ENCODE measurements at places on chromosomes 3 and 15.

GRCh38 chr15:62969442-62970089, 73.0 kb upstream of the TPM1 start:
- no peak for DNase-seq

- no peak for DNase-seq
Measured at GRCh38 chr3:26556637-26557036, 65.9 kb upstream of the LRRC3B start.

- DNase-seq, result no peak
Measured at GRCh38 chr3:114375608-114376421, 82.0 kb downstream of the TIGIT start.

DNA sequence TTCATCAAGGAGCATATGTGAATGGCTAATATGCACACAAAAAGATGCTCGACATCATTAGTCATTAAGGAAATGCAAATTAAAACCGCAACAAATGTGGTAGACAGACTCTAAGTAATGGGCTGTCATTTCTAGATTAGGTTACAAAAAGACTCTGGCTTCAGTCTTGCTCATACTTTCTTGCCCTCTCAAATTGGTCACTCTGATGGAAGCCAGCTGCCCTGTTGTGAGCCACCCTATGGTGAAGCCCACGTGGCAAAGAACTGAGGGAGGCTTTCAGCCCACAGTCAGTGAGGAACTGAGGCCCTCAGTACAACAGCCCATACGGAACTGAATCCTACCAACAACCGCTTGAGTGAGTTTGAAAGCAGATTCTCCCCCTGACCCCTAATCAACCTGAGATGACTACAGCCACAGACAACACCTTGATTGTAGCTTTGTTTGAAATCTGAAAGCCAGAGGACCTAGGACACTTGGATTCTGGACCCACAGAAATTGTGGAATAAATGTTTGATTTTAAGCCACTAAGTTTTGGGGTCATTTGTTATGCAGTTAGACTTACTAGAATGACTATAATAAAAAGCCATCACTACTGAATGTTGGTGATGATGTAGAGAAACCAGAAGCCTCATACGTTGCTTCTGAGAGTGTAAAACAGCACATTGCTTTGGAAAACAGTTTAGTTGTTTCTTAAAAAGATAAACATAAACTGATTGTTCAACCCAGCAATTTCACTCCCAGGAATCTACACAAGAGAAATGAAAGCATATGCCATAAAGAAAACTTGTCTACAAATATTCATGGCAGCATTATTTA, 45.7 kb downstream of the EHHADH start:
- no peak for DNase-seq

GRCh38 chr15:82178061-82178460, 84.5 kb downstream of the EFL1 start:
- no peak for DNase-seq

GRCh38 chr3:50117120-50117519, 28.4 kb downstream of the RBM5 start:
- DNase-seq, result no peak

DNA sequence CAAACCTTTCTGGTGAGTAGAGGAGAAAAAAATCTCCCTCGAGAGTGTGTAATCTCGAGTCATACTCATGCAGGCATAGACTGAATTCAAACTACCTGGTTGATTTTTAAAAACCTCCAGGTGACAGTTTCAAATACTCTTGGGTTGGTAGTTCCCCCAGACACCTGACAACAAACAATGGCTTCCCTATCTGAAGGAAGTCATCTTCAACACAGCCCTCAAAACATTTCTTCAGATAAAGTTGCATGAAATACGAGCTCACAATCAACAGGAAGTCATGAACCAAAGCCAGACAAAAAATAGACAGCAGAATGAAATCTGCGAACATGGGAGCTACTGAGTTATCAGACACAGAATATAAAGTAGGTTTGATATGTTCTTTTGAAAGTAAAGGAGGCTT, 112.8 kb downstream of the ST8SIA2 start:
- DNase-seq, result no peak

GRCh38 chr3:65545429-65545828, 493.3 kb downstream of the MAGI1 start:
- no peak for DNase-seq

- no peak for DNase-seq
Measured at GRCh38 chr15:101556273-101556672, 66.8 kb upstream of the PCSK6 start.

DNA sequence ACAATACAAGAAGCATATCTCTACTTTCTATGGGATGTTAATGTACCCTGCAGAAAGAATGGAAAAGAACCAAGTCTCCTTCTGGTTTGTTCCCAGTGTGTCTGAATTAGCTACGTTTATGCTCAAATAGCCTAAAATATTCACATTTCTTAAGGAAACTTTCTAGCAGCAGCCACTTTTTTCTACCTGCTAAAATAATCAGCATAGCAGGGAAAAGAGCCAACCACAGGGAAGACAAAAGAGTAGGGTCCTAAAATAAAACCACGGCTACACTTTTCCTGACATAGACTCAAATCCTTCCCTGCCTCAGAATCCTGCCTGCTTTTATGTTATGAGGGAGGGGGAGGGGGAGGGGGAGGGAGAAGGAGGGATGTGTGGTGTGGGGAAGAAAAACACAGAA, 136.7 kb downstream of the GBE1 start:
- DNase-seq, result no peak

DNA sequence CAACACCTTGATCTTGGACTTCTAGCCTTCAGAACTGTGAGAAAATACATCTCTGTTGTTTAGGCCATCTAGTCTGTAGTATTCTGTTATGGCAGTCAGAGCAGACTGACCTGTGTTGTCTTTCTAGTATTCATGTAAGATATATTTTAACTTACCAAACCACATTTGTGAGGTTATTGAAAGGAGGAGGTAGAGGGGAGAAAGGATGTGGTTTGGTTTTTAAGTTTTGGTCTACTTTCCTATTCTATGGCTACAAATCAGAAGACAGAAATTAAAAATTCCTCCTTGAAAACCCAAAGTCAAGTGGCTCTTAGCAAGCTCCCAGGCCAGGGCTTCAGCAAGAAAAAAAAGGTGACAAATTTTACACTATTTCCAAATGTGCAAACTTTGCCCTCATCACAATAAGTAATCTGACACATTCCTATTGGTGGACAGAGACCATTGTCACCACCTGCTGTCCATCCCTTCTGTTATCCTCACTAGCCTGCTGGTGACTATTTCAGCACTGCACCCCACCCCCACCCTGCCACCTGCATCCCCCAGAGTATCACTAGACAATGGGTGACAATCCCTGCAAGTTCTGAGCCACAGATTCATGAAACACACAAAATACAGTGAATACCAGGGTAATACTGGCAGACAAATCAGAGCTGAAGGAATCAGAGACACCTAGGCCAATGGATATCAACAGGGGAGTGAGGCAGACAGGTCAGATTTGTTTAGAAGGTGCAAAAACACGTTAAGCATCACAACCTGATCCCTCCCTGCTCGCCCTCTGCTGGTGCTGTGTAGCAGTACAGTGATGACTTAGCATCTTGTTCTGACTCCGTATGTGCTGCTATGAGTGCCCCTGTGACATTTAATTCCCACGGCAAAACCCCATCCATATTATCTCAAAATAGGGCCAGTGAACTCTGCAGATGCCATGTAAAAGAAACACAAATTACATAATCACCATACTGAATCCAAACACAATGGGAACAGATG, 79.0 kb upstream of the DCLK3 start:
- peak; percentile 39 for DNase-seq

GRCh38 chr3:149468504-149469212, 5.8 kb upstream of the TM4SF4 start:
- DNase-seq, result no peak

DNA sequence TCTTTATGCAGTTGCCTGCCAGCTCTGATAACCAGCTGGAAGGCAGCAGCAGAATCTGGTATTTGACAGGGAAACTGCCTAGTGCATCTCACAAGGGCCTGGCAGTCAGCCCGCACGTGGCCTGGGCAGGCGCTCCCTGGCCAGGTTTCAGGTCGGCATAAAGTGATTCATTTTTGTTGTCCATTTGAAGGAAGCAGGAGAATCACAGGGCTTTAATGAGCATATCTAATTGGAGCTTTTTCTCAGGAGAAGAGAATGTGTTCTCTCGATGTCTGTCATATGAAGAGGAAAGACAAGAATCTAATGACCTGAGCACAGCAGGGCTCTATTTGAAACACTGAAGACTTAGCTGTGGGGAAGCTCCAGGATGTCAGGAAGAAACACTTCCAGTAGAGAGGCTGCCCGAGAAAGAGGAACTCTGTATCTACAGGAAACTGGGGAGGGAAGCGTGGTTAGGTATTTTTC, 98.8 kb upstream of the MB21D2 start:
- no peak for DNase-seq

GRCh38 chr3:14605067-14605466, 46.5 kb upstream of the CCDC174 start:
- DNase-seq, result no peak

DNA sequence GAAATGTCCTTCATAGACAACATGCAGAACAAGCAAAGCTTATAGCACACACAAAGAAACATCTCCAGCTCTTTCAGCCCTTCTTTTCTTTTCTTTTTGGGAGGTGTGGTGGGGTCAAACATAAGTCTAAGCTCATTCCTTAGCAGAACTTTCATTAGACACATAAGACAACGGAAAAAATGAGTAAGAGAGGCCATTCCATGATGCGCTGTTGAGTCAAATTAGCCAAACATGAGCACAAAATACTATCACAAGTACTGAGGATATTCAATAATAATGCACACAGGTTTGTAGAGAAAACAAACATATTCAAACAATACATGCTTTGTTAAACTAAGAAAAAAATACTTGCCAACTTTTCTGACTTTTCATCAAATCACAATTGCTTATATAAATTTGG, 83.0 kb downstream of the PLOD2 start:
- no peak for DNase-seq

- no peak for DNase-seq
Measured at GRCh38 chr15:66108483-66109265, 144.9 kb downstream of the MEGF11 start.

- no peak for DNase-seq
Measured at GRCh38 chr3:186209810-186210752, 101.2 kb upstream of the ETV5 start.

- DNase-seq, result no peak
Measured at GRCh38 chr3:193620650-193621049, 27.6 kb downstream of the OPA1 start.

- DNase-seq, result no peak
Measured at GRCh38 chr15:34365091-34365825, 1.7 kb downstream of the LPCAT4 start.

GRCh38 chr15:62506217-62506805, 341.2 kb upstream of the C2CD4B start:
- DNase-seq, result no peak

- DNase-seq, result no peak
Measured at GRCh38 chr3:38560996-38561717, 65.0 kb downstream of the EXOG start.

DNA sequence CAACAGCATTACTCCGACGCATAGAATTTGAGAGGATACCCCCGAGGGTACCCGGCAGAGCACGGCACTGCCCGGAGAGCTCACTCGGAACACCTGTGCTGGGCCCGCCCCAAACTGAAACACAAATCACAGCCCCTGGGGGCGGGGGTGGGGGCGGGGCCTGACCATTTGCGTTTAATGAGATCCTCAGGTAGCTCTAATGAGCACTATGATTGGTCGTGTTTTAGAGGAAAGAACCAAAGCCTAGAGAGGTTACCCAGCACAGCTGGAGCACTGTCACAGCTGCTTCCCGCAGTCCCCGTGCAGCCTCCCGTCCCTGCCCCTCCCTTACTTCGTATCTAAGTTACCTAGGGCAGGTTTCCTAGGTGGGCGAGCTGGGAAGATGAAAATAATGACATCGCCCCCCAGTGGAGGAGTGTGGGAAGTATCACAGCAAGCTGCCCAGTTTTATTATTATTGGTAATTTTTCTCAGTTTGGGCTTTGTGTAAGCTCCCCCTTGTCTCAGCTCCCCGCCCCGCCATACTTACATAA, 187.1 kb downstream of the PDE8A start:
- DNase-seq, result peak; percentile 55

GRCh38 chr3:17901893-17902292, 159.5 kb upstream of the TBC1D5 start:
- DNase-seq, result no peak
